Activated T-cell treated with anti-CD3 and anti-CD28 coated beads, Interleukin-2, amount 50 U/mL, for 72 hours (primary cell): ENCODE measurements at places on chromosomes 7 and 10.

DNA sequence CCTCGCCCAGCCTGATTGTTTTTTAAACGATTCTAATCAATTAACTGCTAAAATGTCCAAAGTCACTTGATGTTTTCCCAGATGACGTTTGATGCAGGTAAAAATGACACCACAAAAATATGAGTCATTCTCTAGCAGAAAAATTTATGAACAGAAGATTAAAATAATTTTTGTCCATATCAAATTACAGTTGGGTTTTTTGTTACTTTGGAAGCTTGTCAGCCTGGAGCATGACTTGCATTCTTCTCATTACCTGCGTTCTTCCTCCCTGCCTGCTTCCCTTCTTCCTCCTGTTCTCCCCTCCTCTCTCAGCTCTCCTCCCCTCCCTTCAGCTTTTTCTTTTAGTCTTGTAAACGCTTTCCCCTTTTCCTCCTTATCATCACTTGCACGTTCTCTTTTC is 18.7 kb downstream of the IL15RA start:
- H3K27ac ChIP-seq: no peak overlapping the region
- peaks cover 12% of the 10 kb centered on the region for H3K36me3 ChIP-seq
- no peaks in the 10 kb centered on the region for H3K27me3 ChIP-seq
- no peak overlapping the region for H3K4me3 ChIP-seq
- no peak for DNase-seq
- H3K4me1 ChIP-seq: no peaks in the 10 kb centered on the region

- no peak overlapping the region for H3K4me3 ChIP-seq
- H3K27ac ChIP-seq: no peak overlapping the region
These were observed 60.6 kb upstream of the FRMD4A start for GRCh38 chr10:14391342-14391741.

- peaks cover 8% of the 10 kb centered on the region for H3K36me3 ChIP-seq
- no peak overlapping the region for H3K27ac ChIP-seq
- no peak for DNase-seq
These were observed 193.0 kb upstream of the PITRM1 start for GRCh38 chr10:3365630-3366029.

- no peak overlapping the region for H3K4me3 ChIP-seq
- DNase-seq: peak; percentile 2
- peaks cover under 1% of the 10 kb centered on the region for H3K27me3 ChIP-seq
- no peaks in the 10 kb centered on the region for H3K4me1 ChIP-seq
These were observed 163.3 kb downstream of the GRID1 start for GRCh38 chr10:86203162-86203905.

- H3K36me3 ChIP-seq: no peaks in the 10 kb centered on the region
- H3K27me3 ChIP-seq: no peaks in the 10 kb centered on the region
- DNase-seq: no peak
- H3K4me1 ChIP-seq: no peaks in the 10 kb centered on the region
These were observed 3.7 kb downstream of the NACAD start for GRCh38 chr7:45084901-45085618.
